Body of pancreas (tissue), 4 donors: ENCODE measurements at places on chromosomes 2 and 18. TPM values are rescaled to one million over a fixed set of nuclear protein-coding genes. Genes with fewer than 3 reads are reported as not detected.

SLC4A5 gene
- total RNA-seq: 8.3 TPM

DSG1 gene
- total RNA-seq: not detected

KCNIP3 gene
- total RNA-seq: 2.9 TPM

SERPINB12 gene
- total RNA-seq: not detected

TUBA4B gene
- total RNA-seq: not detected

SFXN5 gene
- 5.4 TPM for total RNA-seq

ZNF385B gene
- not detected for total RNA-seq

GPR75 gene
- total RNA-seq: 2.1 TPM

TFPI gene
- total RNA-seq: 21.1 TPM

TMEM198 gene
- 5.7 TPM for total RNA-seq

DNA sequence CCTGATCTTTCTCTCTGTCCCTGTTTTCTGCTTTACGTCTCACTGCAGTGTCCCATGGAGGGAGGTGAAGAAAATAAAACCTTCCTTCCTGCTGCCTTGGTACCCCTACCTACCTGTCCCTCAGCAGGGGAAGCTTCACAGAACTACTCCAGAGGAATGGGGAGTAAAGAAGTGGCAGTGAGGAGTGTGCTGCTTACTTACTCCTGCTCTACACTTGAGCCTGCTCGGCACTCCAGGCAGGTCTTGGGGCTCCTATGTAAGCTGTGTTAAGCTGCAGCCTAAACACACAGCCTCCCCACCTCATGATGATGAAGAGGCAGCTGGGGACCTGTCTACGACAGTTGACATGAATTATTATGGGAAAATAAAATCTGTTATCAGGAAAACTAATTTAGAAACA is 72.6 kb downstream of the ACSL3 start:
- no peak overlapping the region for H3K27ac ChIP-seq
- no peaks in the 10 kb centered on the region for H3K27me3 ChIP-seq
- no peaks in the 10 kb centered on the region for H3K4me1 ChIP-seq
- DNase-seq: no peak
- H3K36me3 ChIP-seq: peaks cover 13% of the 10 kb centered on the region

GRCh38 chr2:97908208-97908676 is 87.5 kb downstream of the TMEM131 start:
- H3K27ac ChIP-seq: no peak overlapping the region
- H3K27me3 ChIP-seq: no peaks in the 10 kb centered on the region
- no peaks in the 10 kb centered on the region for H3K36me3 ChIP-seq

- H3K4me1 ChIP-seq: peaks cover 17% of the 10 kb centered on the region
- H3K4me3 ChIP-seq: no peak overlapping the region
- H3K36me3 ChIP-seq: no peaks in the 10 kb centered on the region
- DNase-seq: no peak
- peak overlapping the region; percentile 66 for H3K27ac ChIP-seq
Measured at GRCh38 chr2:64203131-64203857, 59.1 kb upstream of the PELI1 start.

- H3K4me1 ChIP-seq: no peaks in the 10 kb centered on the region
- H3K36me3 ChIP-seq: no peaks in the 10 kb centered on the region
- no peak overlapping the region for H3K4me3 ChIP-seq
- H3K27ac ChIP-seq: no peak overlapping the region
Measured at GRCh38 chr2:73651591-73652230, 9.5 kb upstream of the NAT8 start.

DNA sequence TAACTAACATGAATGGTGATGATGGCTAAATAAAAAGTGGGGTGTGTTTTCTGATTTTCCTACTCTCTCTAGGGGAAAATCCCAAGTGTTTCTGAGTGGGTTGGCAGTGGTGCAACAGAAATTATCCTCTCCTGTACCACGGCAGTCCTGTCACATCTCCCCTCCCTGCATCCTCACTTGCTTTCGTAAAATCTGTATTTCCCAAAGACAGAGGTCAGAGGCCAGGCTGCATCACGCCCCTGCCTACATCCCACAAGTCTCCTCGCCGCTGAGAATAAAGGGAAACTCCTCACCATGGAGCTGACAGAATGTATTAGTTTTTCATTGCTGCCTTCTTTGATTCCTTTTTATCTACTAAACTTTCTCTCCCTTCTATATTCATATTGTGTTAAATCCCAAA is 13.1 kb downstream of the FBLN7 start:
- no peaks in the 10 kb centered on the region for H3K36me3 ChIP-seq
- no peak for DNase-seq
- H3K27me3 ChIP-seq: no peaks in the 10 kb centered on the region
- no peaks in the 10 kb centered on the region for H3K4me1 ChIP-seq

GRCh38 chr2:8628179-8628865 is 53.5 kb upstream of the ID2 start:
- no peak overlapping the region for H3K4me3 ChIP-seq
- no peak overlapping the region for H3K27ac ChIP-seq
- no peaks in the 10 kb centered on the region for H3K36me3 ChIP-seq
- no peaks in the 10 kb centered on the region for H3K27me3 ChIP-seq
- no peak for DNase-seq

DNA sequence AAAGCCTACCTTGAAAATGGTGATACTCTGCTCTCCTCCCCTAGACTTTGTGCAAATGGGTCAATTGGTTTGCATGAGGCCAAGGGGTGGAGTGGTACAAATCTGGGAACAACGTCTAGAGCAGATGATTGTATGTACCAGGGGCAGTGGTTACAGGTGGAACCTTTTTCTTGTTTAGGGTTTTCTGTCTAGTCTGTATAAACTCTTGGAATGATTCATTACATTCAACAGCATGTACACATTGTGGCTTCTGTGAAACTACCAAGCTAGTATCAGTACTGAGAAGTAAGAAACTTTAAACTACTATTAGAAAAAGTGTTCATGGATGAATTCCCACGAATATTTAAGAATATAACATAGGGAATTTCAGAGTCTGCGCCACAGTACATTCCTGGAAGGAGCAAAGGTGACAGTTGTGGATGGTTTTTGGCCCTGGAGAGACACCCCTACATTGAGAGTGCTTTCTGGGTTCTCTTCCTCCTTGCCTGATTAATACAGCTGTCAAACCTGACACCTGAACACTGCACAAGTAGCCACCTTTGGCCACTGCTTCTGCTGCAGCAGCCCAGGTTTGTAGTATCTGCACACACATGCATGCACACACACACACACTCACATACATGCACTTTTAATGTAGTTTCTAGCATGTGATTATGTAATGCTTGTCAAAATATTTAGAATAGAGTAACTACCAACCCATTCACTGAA is 30.0 kb downstream of the CFAP221 start:
- H3K36me3 ChIP-seq: no peaks in the 10 kb centered on the region
- peaks cover 10% of the 10 kb centered on the region for H3K4me1 ChIP-seq
- no peaks in the 10 kb centered on the region for H3K27me3 ChIP-seq
- no peak for DNase-seq

- DNase-seq: no peak
- no peaks in the 10 kb centered on the region for H3K27me3 ChIP-seq
- no peaks in the 10 kb centered on the region for H3K36me3 ChIP-seq
- no peak overlapping the region for H3K4me3 ChIP-seq
- H3K4me1 ChIP-seq: peaks cover 5% of the 10 kb centered on the region
Measured at GRCh38 chr2:27029051-27029450, 3.7 kb upstream of the TMEM214 start.

GRCh38 chr2:151619337-151619989 is 114.8 kb downstream of the NEB start:
- H3K27me3 ChIP-seq: no peaks in the 10 kb centered on the region
- H3K36me3 ChIP-seq: no peaks in the 10 kb centered on the region
- no peak for DNase-seq
- H3K4me3 ChIP-seq: no peak overlapping the region
- no peaks in the 10 kb centered on the region for H3K4me1 ChIP-seq

DNA sequence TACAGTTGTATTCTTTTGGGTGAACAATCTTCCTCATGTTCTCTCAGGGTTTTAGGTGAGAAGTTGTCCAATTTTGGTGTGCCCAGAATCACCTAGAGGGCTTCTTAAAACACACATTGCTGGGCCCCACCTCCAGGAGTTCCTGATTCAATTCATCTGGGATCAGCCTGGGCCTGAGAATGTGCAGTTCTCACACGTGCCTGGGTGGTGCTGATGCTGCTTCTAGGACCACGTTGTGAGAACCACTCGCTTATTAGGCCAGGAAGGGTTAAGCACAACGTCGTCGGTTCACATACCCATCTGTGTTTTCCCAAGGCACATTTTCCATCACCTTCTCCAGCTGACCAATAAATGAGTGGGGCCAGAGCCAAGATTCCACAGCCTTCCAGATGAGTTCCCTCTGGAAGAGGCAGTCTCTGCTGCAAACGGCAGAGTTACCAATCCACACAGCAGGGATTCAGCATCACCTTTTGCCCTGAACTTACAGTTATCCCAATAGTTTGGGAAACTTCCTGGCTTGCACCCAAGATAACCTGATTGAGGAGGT is 277.7 kb upstream of the HNRNPA3 start:
- no peak overlapping the region for H3K27ac ChIP-seq
- DNase-seq: no peak
- H3K27me3 ChIP-seq: no peaks in the 10 kb centered on the region
- H3K4me1 ChIP-seq: no peaks in the 10 kb centered on the region
- no peak overlapping the region for H3K4me3 ChIP-seq
- no peaks in the 10 kb centered on the region for H3K36me3 ChIP-seq

DNA sequence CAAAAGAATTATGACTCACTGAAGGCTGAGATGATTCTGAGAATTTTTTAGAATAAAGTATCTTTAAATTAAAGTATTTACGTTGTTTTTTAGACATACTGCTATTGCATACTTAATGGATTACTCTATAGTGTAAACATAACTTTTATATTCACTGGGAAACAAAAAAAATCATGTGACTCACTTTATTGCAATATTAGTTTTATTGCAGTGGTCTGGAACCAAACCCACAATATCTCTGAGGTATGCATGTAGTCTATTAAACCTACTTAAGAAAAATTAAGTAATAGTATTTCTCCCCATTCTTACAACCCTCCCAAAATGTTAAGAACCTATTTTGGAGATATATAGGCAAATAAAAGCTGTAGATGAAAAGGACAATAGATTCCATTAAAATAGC is 142.9 kb upstream of the ZNF521 start:
- H3K4me1 ChIP-seq: no peaks in the 10 kb centered on the region
- no peak overlapping the region for H3K27ac ChIP-seq
- no peaks in the 10 kb centered on the region for H3K36me3 ChIP-seq
- H3K27me3 ChIP-seq: no peaks in the 10 kb centered on the region
- DNase-seq: no peak

DNA sequence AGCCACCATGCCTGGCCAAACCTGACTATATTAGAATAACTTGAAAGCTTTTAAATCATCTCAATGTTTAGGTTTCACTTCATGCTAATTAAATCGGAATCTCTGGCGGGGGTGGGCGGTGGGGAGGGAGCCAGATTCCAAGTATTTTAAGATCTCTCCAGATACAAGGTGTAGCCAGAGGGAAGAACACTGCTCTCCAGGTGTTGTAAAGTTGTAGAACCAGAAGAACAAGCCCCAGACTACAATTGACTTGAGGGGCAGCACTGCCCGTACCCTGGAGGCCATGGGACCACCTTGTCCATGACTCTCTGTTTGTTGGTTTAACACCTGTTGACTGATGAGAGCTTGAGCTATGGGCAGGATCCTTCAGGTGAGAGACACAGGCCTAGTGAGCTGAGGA is 33.1 kb upstream of the GTF2A1L start:
- no peaks in the 10 kb centered on the region for H3K36me3 ChIP-seq
- no peak for DNase-seq
- no peak overlapping the region for H3K4me3 ChIP-seq
- H3K27ac ChIP-seq: no peak overlapping the region
- H3K4me1 ChIP-seq: no peaks in the 10 kb centered on the region

- no peaks in the 10 kb centered on the region for H3K27me3 ChIP-seq
- no peak overlapping the region for H3K4me3 ChIP-seq
- no peaks in the 10 kb centered on the region for H3K4me1 ChIP-seq
Measured at GRCh38 chr18:9906481-9906880, 7.3 kb upstream of the VAPA start.

GRCh38 chr2:36379710-36380448 is 24.3 kb downstream of the CRIM1 start:
- no peak overlapping the region for H3K4me3 ChIP-seq
- no peaks in the 10 kb centered on the region for H3K27me3 ChIP-seq
- H3K36me3 ChIP-seq: no peaks in the 10 kb centered on the region
- no peak for DNase-seq
- peaks cover 35% of the 10 kb centered on the region for H3K4me1 ChIP-seq
- H3K27ac ChIP-seq: peak overlapping the region; percentile 39

GRCh38 chr18:1392865-1393734 is 488.4 kb downstream of the ADCYAP1 start:
- H3K27ac ChIP-seq: no peak overlapping the region
- H3K36me3 ChIP-seq: no peaks in the 10 kb centered on the region
- no peaks in the 10 kb centered on the region for H3K27me3 ChIP-seq
- DNase-seq: no peak

GRCh38 chr2:227499627-227500300 is 27.8 kb downstream of the AGFG1 start:
- no peak for DNase-seq
- H3K36me3 ChIP-seq: no peaks in the 10 kb centered on the region
- H3K4me3 ChIP-seq: no peak overlapping the region
- no peaks in the 10 kb centered on the region for H3K27me3 ChIP-seq

- no peaks in the 10 kb centered on the region for H3K36me3 ChIP-seq
- no peak overlapping the region for H3K27ac ChIP-seq
- H3K4me3 ChIP-seq: no peak overlapping the region
- H3K27me3 ChIP-seq: no peaks in the 10 kb centered on the region
- no peak for DNase-seq
Measured at GRCh38 chr2:128447538-128447995, 128.9 kb upstream of the HS6ST1 start.

DNA sequence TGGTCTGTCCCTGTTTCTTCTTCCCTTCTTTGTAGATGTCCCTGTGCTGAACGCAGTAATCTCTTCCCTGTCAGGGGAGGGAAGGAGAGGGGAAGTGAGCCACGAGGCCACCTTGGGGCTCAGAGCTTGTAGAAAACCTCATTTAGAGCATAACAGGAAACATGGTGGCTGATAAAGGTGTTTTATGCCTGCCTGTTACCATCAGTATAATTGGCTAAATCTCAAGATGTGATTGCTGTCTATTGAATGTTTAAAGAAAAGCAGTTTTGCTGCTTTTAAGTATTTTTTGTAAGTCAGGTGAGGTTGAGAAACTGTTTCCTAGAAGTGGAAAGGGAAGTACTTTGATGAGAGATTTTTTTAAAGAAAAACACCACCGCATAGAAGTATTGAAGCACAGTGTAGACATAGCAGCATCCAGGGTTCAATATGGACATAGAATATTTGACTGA is 59.7 kb upstream of the PDK1 start:
- H3K36me3 ChIP-seq: peaks cover 27% of the 10 kb centered on the region
- H3K4me1 ChIP-seq: no peaks in the 10 kb centered on the region
- H3K27ac ChIP-seq: no peak overlapping the region
- H3K4me3 ChIP-seq: no peak overlapping the region
- DNase-seq: no peak

DNA sequence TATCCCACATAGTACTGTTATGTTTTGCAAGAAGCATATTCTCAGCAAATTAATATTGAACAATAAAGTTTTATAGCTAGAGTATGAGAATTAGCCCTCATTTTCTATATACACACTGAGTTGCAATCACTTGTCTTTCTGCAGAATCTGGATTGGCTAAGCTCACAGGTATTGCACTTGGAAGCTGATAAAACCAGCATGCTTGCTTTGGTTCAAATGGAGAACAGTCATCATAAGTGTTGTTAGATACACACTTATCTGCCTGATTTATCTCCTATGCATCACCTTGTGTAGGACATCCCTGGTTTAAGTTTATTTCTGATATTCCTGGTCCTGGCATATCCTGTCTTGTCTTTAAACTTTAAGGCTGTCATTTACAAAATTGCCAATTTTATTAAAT is 38.0 kb upstream of the CYP20A1 start:
- no peak overlapping the region for H3K27ac ChIP-seq
- no peak overlapping the region for H3K4me3 ChIP-seq
- no peak for DNase-seq

GRCh38 chr18:59005262-59005661 is 134.4 kb upstream of the SEC11C start:
- no peak overlapping the region for H3K4me3 ChIP-seq
- peak; percentile 22 for DNase-seq
- H3K36me3 ChIP-seq: no peaks in the 10 kb centered on the region
- H3K4me1 ChIP-seq: no peaks in the 10 kb centered on the region
- H3K27ac ChIP-seq: no peak overlapping the region
